ENCODE measurements at places on chromosomes 1 and 21.

DNA sequence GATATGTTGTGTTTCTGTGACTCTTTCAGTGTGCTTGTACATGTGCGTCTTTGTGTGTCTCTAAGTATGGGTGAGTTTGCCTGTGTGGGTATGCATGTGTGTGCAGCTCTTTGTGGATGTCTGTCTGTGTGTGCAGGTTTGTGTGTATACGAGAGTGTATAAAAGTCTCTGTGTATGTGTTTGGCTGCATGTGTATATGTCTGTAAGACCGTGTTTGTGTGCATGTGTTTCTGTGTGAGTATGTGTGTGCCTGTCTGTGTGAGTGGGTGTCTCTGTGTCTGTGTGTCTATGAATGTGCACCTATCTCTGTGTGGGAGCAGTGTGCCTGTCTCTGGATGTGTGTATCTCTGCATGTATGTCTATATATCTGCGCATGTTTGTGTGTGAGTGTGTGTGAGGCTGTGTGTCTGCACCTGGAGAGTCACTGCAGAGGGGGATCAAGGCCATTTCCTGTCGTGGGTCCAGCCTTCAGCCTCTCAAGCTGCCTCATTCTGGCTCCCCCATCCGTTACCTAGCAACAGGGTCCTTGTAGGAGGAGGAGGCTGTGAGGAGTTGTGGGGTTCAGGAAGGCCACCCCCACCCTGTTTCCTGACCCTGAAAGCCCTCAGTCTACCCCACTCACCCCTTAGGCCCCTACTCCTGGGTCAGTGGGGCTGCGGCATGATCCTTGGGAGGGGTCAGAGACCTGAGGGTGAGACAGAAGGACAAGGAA, 10.4 kb downstream of the FGR start:
- DNase-seq, result no peak

GRCh38 chr1:77541162-77541545, 141.3 kb downstream of the ZZZ3 start:
- no peak for DNase-seq

- DNase-seq, result no peak
These were observed 77.8 kb downstream of the ALPL start for GRCh38 chr1:21586846-21587601.

GRCh38 chr1:17551755-17552234, 12.3 kb downstream of the ARHGEF10L start:
- no peak for DNase-seq

GRCh38 chr1:26391450-26391849, 18.9 kb upstream of the ZNF683 start:
- DNase-seq, result peak; percentile 48

DNA sequence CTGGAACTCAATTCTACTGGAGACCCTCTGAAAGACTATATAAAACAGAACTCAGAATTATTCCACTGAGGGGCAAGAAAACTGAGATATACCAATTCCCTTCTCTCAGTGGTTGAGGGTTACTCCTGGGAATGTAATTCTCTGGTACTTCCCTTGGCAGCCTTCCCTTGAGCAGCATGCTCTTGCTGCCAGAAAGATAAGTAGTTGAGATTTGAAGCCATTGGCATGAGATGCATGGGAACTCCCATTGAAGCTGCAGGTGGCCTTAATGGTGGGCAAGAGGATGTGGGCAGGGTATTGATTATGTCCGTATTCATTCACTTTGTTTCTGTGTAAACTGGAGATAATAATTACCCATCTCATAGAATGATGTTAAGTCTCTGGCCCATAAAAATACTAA, 28.6 kb upstream of the C1orf185 start:
- DNase-seq, result no peak
